Activated CD4-positive, alpha-beta memory T cell treated with anti-CD3 and anti-CD28 coated beads for 36 hours (primary cell): ENCODE measurements at places on chromosomes 6 and 20. TPM values are rescaled to one million over a fixed set of nuclear protein-coding genes. Genes with fewer than 3 reads are reported as not detected.
A peak's percentile ranks its signal among the peaks of the same experiment; 100 is the strongest.

NUP153 gene
- total RNA-seq: 72.4 TPM

GRCh38 chr6:95658886-95659285, 81.6 kb downstream of the MANEA start:
- no peak for DNase-seq
- no peak overlapping the region for H3K4me3 ChIP-seq
- peaks cover 1% of the 10 kb centered on the region for H3K27me3 ChIP-seq
- H3K27ac ChIP-seq: no peak overlapping the region
- no peaks in the 10 kb centered on the region for H3K36me3 ChIP-seq

GRCh38 chr6:110400208-110400607, 15.2 kb downstream of the DDO start:
- H3K4me1 ChIP-seq: no peaks in the 10 kb centered on the region
- peaks cover 10% of the 10 kb centered on the region for H3K27me3 ChIP-seq
- no peak overlapping the region for H3K27ac ChIP-seq
- H3K4me3 ChIP-seq: no peak overlapping the region
- DNase-seq: no peak

THBS2 gene
- not detected for total RNA-seq

EYS gene
- not detected for total RNA-seq

DNA sequence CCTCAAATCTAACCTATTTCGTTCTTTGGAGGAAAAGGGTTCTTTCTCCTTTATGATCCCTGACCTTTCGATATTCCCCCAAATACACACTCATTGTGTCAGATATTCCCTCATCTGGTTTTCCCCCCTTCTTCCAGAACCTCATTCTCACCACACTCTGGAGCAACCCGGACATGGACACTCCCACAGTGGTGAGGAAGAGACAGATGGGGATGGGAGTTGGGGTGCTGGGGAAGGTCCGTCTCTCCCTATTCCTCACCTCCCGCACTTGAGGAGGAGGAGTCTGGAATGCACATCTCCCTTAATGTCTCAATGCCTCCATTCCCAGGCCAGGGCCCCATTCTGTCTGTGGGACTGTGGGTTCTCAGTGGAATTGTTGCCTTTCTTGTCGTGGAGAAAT, 1.3 kb downstream of the SLC39A7 start:
- DNase-seq: no peak
- H3K4me1 ChIP-seq: peaks cover 71% of the 10 kb centered on the region
- H3K27ac ChIP-seq: peak overlapping the region; percentile 96
- H3K4me3 ChIP-seq: peak overlapping the region; percentile 94
- H3K27me3 ChIP-seq: no peaks in the 10 kb centered on the region
- peaks cover 30% of the 10 kb centered on the region for H3K36me3 ChIP-seq

DNA sequence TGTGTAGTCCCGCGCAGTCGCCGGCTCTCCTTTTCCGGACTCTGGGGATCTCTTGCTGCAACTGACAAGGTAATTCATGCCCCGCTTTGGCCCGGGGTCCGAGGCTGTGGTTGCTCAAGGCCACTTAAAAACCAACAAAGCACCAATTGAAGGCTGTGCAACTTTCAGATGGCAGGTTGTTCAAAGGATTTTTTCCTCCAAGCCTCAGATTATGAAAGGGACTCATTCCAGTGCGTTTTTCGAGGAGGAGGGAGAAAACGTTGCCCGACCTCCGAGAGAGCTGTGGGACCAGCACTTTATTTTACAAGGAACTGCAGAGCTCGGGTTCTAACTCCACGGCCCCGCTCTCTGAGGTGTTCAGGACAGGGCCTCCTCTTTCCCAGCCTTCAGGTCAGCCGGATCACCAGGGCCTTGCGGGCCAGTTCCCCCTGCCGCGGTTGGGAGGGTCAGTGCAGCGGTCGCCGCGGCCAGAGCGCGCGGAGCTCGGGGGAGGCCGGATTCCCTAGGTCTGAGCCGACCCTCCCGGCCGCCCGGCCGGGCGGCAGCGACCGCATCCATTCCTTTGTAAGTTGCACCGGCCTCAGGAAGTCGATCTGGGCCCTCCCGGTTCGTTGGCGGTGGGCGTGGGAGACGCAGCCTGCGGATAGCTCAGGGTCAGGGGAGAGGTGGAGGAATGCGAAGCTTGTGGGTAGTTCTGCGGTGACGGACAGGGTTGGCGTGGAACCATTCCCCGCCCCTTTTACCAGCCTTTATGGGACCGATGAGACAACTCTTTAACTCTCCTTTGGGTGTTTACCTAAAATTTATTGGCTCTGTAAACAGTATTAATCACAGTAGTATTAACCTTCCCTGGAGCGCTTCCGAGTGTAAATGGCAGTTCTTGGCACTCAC, 1.6 kb downstream of the UTRN start:
- peak overlapping the region; percentile 90 for H3K4me3 ChIP-seq
- H3K27me3 ChIP-seq: peaks cover 10% of the 10 kb centered on the region
- no peaks in the 10 kb centered on the region for H3K36me3 ChIP-seq
- peak; percentile 42 for DNase-seq
- no peak overlapping the region for H3K27ac ChIP-seq

GRCh38 chr6:128036808-128037570, 136.1 kb upstream of the THEMIS start:
- H3K27ac ChIP-seq: no peak overlapping the region
- no peaks in the 10 kb centered on the region for H3K36me3 ChIP-seq
- no peak overlapping the region for H3K4me3 ChIP-seq
- peaks cover 3% of the 10 kb centered on the region for H3K4me1 ChIP-seq
- H3K27me3 ChIP-seq: no peaks in the 10 kb centered on the region
- DNase-seq: no peak

GRCh38 chr20:42007251-42007650, 389.1 kb upstream of the CHD6 start:
- no peak for DNase-seq
- no peak overlapping the region for H3K4me3 ChIP-seq
- H3K36me3 ChIP-seq: no peaks in the 10 kb centered on the region
- H3K27me3 ChIP-seq: no peaks in the 10 kb centered on the region
- H3K4me1 ChIP-seq: no peaks in the 10 kb centered on the region
- no peak overlapping the region for H3K27ac ChIP-seq

GRCh38 chr20:37077009-37077408, 18.8 kb downstream of the RBL1 start:
- peaks cover 34% of the 10 kb centered on the region for H3K4me1 ChIP-seq
- no peak for DNase-seq
- H3K27me3 ChIP-seq: no peaks in the 10 kb centered on the region
- H3K36me3 ChIP-seq: peaks cover 43% of the 10 kb centered on the region

DNA sequence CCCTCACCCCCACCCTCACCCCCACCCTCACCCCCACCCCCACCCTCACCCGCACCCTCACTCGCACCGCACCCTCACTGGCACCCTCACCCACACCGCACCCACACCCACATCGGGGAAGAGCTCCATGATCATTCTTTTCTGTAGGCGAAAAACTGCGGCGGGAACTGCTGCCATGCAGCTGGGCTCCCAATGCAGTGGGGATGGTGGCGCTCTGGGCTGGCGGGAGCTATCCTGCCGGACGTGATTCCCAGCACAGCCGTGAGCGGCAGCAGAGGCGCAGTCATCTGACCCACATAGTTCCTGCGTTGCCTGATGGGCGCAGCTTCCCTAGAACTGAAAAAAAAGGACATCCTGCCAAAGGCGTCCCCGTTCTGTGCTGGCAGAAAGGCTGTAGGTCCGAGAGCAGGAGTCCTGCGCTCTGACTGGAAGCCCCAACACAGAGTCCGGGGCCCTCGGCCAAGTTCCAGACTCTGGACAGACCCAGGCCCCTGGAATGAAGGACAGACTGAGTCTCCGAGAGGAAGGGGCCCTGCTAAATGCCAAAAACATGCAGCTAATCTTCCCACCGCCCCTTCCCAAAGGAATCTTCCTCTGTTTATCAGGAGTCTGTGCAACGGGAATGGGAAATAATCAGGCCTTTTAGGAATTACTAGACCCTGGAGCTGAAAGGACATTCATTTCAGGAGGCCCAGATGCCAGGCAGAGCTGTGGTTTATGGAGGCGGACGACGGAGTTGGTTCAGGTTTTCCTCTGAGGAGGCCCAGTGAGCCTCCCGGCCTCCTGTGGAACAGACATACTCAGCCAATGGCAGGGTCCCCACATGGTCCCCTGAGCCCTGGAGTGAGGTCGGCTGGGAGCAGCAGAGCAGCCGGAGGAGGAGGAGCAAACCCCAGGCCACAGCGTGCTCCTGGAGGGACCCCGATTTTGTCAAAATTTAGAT, 14.1 kb upstream of the TCFL5 start:
- no peak overlapping the region for H3K27ac ChIP-seq
- no peaks in the 10 kb centered on the region for H3K36me3 ChIP-seq
- no peak overlapping the region for H3K4me3 ChIP-seq
- peak; percentile 30 for DNase-seq

DNA sequence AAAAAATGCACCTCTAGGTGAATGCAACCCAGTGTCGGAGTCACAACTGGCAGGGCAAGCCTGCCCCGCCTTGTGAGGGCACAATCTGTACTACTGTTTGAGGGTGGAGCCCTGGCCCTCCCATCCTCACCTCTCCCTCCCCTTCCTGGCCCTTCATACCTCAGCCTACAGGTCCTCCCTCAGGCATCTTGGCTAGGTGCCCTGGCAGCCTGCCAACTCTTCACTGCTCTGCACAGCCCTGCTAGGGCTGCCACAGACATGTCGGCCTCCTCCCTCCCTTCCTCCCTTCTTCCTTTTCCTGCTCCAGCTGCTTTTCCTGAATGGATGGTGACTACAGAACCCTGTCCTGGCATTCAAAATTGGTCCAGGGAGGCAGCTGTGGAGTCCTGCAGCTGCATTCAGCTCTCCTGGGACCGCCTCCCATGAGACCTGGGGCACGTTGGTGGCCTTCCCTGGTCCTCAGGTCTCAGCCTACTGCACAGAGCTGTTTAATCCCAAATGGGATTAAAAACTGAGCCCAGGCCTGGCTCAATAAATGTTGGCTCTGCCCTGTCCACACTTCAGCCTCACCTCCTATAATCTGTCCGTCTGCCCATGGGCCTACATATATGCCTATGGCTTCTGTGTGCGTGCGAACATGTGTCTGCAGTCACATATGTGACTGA, 52.7 kb downstream of the CDH22 start:
- H3K4me3 ChIP-seq: no peak overlapping the region
- H3K27ac ChIP-seq: no peak overlapping the region
- H3K36me3 ChIP-seq: no peaks in the 10 kb centered on the region
